Stimulated activated CD4-positive, alpha-beta T cell treated with anti-CD3 and anti-CD28 coated beads, Interleukin-4, amount 100 ng/mL, for 48 hours (primary cell): ENCODE measurements at places on chromosomes 7 and 10.

DNA sequence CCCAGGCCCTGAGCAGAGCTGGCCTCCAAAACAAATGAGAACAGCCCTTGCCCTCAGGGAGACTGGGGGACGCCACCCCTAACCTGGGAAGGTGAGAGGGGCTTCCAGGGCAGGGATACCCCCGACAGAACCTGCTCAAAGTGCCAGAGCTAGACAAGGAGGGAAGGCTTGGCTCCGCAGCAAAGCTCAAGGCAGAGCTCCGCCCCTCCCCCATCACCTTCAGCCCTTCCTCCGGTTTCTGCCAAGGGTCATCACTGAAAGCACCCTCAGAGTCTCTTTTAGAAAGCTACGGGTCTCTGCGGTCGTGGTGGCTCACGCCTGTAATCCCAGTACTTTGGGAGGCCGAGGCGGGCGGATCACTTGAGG, 73.4 kb upstream of the CUX1 start:
- DNase-seq, result no peak

GRCh38 chr7:135430626-135431025, 79.3 kb downstream of the CNOT4 start:
- no peak for DNase-seq

DNA sequence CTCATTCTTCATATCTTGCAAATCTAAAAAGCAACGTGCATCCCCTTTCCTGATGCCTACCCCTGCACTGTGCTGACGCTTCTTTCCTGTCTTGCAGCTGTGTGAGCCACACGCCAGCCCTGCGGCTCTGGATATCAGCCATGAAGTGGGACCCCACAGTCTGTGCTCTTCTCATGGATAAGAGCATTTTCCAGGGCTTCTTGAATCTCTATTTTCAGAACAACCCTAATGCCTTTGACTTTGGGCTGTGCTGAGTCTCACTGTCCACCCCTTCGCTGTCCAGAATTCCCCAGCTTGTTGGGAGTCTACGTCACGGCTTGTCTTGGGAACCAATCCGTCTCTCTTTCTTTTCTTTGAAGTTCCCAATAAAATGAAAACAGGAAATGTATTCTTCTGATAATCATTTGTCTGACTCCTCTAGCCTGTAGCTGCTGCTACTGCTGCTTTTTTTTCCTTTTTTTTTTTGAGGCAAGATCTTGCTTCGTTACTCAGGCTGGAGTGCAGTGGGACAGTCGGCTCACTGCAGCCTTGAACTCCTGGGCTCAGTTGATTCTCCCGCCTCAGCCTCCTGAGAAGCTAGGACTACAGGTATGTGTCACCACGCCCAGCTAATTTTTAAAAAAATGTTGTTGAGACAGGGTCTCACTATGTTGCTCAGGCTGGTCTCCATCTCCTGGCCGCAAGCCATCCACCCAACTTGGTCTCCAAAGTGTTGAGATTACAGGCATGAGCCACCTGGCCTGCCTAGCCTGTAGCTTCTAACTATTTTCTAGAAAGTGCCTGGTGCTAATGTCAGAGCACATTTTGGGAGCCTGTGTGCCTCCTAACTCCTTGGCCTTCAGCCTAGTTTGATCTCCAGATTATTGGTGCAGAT, 30.3 kb downstream of the GSTO2 start:
- DNase-seq, result no peak

- DNase-seq, result no peak
Measured at GRCh38 chr7:2499719-2500430, 19.7 kb upstream of the LFNG start.

DNA sequence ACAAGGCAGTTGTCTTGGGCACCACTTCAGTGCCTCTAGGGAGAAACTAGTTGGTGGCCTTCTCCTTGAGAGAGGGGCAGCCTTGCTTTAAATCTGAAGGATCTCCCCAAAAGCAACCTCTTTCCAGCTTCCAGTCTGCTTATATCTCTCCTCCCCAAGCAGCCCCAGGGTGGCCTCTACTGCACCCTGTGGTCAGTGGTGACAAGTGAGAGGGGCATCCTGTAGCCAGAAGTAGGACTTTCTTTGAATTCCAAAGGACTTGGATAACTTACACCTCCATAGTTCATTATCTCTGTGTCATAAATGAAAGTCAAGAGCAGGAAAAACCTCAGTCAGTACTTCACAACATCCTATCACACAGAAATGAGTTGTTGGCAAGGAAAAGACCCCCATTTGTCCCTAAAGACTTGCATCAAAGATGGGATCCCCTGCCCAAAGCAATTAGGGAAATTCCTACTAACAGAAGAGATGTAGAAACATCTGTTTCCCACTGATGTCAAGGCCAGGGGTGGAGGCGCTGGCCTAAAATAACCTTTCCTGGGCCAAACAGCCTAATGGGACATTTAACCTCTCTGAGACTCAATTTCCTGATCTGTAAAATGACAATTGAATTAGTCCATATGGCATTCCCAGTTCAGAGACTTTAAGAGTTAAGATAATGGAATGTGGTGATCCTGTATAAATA, 44.0 kb upstream of the ANKRD1 start:
- DNase-seq, result no peak

DNA sequence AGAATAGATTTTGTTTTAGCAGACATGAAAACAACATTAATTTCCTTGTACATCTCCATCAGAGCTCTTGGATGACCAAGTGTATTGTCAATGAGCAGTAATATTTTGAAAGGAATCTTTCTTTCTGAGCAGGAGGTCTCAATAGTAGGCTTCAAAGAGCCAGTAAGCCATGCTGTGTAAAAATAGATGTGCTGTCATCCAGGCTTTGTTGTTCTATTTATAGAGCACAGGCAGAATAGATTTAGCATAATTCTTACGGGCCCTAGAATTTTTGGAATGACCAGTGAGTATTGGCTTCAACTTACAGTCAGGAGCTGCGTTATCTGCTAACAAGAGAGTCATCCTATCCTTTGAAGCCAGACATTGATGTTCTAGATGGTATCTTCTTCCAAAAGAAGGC, 19.0 kb downstream of the MINPP1 start:
- DNase-seq, result no peak

DNA sequence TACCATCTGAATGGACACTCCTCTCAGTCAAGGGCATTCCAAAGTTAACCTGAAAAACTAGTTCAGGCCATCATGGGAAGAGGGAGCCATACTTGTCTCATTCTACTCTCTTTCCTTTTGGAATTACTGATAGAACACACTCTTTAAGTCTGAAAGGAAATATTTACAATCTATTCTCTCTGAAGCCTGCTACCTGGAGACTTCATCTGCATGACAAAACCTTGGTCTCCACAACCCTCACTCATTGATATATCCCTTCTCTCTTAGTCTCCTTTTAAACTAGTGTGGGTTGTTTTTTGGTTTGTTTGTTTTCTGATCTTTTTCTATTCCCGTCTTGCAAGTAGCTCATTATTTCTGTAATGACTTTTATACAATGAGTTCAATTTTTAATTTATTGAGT, 169.5 kb downstream of the C1GALT1 start:
- DNase-seq, result no peak
